ENCODE measurements at places on chromosomes 12 and 14.

GRCh38 chr12:54197431-54197909 lies 8.7 kb upstream of the SMUG1 start:
- DNase-seq = peak; percentile 42

GRCh38 chr12:13002301-13003097 lies 2.4 kb upstream of the HEBP1 start:
- no peak for DNase-seq

- no peak for DNase-seq
Observed at GRCh38 chr12:11822081-11822834, 172.8 kb downstream of the ETV6 start.

DNA sequence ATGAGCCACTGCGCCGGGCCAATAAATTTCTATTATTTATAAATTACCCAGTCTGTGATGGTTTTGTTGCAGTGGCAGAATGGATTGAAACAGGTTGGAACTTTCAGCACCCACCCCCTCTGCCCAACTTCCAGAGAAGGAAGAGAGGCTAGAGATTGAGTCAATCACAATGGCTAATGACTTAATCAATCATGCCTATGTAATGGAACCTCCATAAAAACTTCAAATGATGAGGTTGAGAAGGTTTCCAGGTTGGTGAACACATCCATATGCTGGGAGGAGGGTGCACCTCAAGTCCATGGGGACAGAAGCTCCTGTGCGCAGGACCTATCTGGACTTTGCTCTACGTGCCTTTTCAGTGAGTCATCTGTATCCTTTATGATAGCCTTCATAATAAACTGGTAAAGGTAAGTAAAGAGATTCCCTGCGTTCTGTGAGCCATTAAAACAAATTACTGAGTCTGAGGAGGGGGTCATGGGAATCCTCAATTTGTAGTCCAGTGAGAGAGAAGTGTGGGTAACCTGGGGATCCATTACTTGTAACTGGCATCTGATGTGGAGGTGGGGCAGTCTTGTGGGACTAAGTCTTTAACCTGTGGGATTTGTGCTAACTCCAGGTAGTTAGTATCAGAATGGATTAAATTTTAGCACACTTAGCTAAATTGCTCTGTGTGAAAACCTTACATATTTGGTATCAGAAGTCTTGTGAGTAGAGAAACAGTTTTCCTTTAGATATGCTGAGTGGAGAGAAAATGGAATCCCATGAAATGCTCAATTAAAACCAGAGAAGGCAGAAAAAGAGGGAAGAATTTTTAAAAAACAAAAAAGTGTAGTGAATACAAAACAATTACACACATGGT lies 11.7 kb upstream of the NGDN start:
- no peak for DNase-seq

DNA sequence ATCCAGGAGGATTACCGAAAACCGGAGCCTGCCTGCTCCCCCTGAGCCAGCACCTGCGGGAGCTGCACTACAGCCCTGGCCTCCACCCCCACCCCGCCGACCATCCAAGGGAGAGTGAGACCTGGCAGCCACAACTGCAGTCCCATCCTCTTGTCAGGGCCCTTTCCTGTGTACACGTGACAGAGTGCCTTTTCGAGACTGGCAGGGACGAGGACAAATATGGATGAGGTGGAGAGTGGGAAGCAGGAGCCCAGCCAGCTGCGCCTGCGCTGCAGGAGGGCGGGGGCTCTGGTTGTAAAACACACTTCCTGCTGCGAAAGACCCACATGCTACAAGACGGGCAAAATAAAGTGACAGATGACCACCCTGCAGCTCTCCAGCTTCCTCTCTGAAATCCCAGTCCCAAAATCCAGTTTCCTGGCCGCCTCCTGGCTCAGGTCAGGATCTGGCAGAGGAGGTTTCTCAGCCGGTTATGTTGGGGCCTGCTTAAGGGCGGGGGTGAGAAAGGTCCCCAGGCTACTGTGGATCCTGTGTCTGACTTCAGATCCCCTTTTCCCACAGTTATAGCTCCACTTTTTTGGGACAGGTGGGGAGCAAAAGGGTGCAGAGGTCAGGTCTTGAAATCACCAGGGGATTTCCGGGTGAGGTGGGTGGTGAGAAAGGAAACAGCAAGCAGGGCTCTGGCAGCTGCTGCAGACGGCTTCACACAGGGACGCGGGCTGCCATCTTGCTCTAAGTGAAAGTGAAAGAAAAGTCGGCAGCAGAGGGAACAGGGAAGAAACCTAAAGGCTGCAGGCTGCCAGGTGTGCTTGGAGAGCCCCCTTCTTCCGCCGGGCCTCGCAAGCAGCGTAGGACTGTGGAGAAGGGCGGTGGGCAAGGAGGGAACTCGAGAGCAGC lies at the start of gene TAPBPL:
TSS of gene TAPBPL (plus strand) at position 695 of the 897 bp plus-strand sequence. CDS start 207 bp downstream, outside the sequence.
- DNase-seq = peak; percentile 71

GRCh38 chr14:56741325-56741724 lies 69.0 kb downstream of the OTX2 start:
- no peak for DNase-seq

DNA sequence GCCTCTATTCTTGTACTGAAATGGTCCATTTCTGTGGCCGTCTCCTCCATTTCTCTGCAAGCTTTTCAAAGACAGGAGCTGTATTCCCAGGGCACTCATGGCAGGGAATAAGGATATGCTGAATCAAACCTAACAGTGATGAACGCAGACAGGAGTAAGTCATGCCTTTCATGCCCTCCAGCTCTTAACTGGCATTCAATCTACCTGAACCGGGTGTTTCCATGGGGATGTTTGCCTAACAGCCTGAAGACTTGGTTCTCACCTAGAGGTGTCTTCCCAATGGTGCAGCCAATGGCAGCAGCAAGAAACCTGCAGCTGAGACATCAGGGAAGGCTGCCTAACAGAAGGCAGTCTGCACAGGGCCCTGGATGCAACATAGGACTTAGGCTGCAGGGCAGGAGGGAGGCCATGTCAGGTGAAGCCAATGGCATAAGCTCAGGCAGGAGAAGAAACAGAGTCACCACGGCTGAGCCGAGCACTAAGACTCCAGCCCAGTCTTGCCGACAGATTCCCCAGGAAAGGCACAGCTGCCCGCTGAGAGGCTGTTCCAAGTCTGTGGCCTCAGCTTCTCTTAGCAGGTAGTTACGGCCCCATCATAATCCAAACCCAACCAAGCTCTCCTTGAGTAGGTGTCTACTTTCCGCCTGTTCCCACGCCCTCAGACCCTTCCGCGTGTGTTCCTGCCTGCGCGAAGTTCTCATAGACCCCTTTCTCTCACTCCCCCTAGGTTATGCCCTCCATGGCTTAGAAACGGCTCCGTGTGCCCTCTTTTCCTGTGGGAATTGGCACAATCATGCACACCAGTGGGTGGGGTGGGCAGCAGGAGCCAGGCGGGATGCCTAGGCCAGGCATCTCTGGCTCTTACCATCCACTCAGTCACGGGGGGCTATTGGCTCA lies 44.1 kb downstream of the VWF start:
- DNase-seq = no peak

- DNase-seq = no peak
Observed at GRCh38 chr12:70443062-70443673, 77.1 kb downstream of the KCNMB4 start.

GRCh38 chr12:4975574-4975973 lies 65.9 kb downstream of the KCNA1 start:
- peak; percentile 41 for DNase-seq

All from nephron progenitor cell (in vitro differentiated cells).